SW 1271 (cell line): ENCODE measurements at places on chromosomes 16 and 17.

GRCh38 chr16:4840984-4841383 is 6.1 kb downstream of the GLYR1 start:
- DNase-seq = no peak

DNA sequence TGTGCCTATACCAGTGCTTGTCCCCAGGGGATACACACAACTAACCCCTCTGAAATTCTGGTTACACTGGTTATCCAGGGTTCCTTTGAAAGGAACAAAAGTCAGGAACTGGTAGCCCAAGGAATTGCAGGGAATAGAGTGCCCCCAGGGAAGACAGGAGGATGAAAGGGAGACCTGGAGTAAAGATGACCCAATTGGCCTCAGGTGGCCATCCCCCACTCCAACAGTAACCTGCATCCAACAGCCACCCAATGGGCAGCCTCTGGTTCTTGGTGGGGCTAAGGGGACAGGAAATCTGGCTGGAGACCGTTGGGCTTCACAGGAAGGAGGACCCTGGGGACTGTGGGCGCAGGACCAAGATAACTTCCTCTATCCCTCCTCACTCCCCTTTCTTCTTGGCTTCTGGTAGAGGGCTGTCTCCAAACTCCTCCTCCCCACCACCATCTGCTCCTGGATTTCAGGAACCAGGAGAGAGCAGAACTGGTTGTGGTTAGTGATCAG is 826 bp upstream of the MPO start:
- no peak for DNase-seq

DNA sequence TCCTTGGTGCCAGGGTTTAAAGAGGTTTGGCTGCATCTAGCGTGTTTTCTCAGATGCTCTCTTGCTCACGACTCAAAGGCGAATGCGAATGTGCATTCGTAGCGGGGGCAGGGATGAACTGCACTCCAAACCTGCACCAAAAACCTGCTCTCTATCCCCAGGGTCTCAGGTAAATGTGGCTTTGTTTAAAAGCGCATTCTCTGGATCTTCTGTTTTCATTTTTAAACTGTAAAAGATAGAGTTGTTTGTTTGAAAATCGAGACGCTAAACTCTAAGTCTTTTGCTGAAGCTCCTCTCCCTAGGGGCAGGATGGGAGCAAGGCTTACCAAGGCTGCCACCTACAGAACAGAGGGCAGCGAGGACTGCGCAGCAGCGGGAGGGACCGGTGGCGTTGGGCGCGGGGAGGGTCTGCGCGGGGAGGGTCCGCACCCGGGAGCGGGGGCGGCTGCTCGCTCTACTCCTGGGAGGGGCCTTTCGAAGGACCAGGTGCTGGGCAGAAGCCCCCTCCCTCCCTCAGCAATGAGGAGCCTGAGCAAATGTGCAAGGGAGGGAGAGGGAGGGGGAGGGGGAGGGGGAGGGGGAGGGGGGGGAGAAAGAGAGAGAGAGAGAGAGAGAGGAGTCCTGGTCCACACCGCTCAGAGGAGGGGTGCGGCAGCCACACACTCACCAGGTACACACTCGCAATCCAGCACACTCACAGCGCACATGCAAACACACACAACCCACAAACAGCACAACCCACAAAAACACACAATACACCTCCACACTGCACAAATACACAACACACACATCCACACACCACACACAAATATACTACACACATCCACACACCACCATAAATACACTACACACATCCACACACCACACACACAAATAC is 142.8 kb downstream of the GRIN2A start:
- DNase-seq = no peak

GRCh38 chr17:15377616-15378015 is 36.2 kb upstream of the TEKT3 start:
- no peak for DNase-seq

- DNase-seq = no peak
Observed at GRCh38 chr16:9259914-9260608, 168.6 kb downstream of the HAPSTR1 start.
